Fibroblast of lung (primary cell): ENCODE measurements at places on chromosomes 16 and 17. TPM values are rescaled to one million over a fixed set of nuclear protein-coding genes. Genes with fewer than 3 reads are reported as not detected.

GRCh38 chr17:37368577-37368976 lies 7.2 kb upstream of the C17orf78 start:
- no peaks in the 10 kb centered on the region for H3K4me1 ChIP-seq
- H3K36me3 ChIP-seq = no peaks in the 10 kb centered on the region
- DNase-seq = peak; percentile 58
- H3K27ac ChIP-seq = no peak overlapping the region
- H3K27me3 ChIP-seq = no peaks in the 10 kb centered on the region
- no peak overlapping the region for H3K4me3 ChIP-seq

- H3K4me3 ChIP-seq = no peak overlapping the region
- no peaks in the 10 kb centered on the region for H3K27me3 ChIP-seq
- H3K27ac ChIP-seq = no peak overlapping the region
- H3K4me1 ChIP-seq = no peaks in the 10 kb centered on the region
- no peaks in the 10 kb centered on the region for H3K36me3 ChIP-seq
Observed at GRCh38 chr16:64410306-64410705, 711.6 kb downstream of the CDH11 start.

- H3K4me1 ChIP-seq = peaks cover under 1% of the 10 kb centered on the region
- DNase-seq = no peak
- H3K36me3 ChIP-seq = no peaks in the 10 kb centered on the region
- H3K27ac ChIP-seq = peak overlapping the region; percentile 38
- H3K4me3 ChIP-seq = no peak overlapping the region
Observed at GRCh38 chr17:68391561-68392268, 65.6 kb downstream of the WIPI1 start.

DNA sequence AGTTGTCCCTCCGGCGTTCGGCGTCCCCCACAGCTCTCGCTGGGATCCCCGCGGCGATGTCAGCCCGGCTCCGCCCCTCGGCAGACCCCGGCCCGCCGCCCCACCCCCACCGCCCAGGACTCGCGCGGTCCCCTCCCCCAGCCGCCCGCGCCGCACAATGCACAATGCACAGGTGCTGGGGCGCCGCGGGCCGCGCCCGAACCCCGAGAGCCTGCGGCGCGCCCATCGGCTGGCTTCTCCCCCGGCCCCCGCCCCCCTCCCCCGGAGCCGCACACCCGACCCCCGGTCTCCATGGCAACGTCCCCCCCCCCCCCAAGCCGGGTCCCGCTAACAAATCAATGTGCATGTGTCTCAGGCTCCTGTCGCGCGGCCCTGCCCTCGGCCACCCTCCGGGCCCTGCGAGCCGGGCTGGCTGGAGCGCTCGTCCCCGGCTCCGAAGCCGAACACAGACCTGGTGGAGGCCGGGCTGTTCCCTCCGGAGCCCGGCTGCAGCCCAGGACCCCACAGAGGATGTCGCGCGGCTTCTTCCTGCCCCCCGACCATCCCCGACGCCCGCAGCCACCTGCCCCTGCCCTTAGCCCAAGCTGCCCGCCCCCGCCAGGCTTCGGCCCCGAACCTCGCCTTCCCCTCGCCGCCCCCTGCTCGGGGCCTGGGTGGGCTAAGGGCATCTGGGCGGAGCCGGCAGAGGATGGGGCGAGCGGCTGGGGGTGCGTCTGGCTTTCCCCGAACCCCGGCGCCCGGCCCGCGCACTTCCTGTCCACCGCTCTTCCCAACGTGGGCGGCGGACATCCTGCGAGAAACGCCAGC lies 818 bp upstream of the CBX8 start:
- H3K4me1 ChIP-seq = peaks cover 8% of the 10 kb centered on the region
- H3K36me3 ChIP-seq = peaks cover 6% of the 10 kb centered on the region
- DNase-seq = no peak

DNA sequence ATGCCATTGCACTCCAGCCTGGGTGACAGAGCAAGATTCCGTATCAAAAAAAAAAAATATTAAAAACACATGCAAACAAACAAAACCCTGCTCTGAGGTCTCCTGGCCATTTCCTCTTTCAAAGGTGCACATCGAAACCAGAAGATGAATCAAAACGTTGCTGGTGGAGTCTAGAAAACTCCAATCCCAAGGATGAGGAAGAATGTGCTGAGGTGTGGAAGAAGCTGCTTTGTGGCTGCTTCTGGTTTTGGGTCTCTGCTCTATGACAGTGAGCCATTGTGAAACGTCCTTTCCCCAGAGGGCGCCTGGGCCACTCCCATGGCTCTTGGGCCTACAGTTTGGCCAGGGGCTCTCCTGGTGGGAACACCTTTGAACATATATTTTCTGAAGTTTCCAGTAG lies 112.6 kb downstream of the IRF8 start:
- H3K4me1 ChIP-seq = no peaks in the 10 kb centered on the region
- H3K27me3 ChIP-seq = peaks cover 2% of the 10 kb centered on the region
- no peaks in the 10 kb centered on the region for H3K36me3 ChIP-seq
- no peak overlapping the region for H3K27ac ChIP-seq

GRCh38 chr17:73118951-73119391 lies 26.5 kb upstream of the SLC39A11 start:
- no peak overlapping the region for H3K4me3 ChIP-seq
- no peak for DNase-seq
- no peaks in the 10 kb centered on the region for H3K36me3 ChIP-seq
- no peak overlapping the region for H3K27ac ChIP-seq
- H3K27me3 ChIP-seq = no peaks in the 10 kb centered on the region

- no peaks in the 10 kb centered on the region for H3K27me3 ChIP-seq
- H3K4me1 ChIP-seq = no peaks in the 10 kb centered on the region
- H3K27ac ChIP-seq = no peak overlapping the region
- H3K36me3 ChIP-seq = no peaks in the 10 kb centered on the region
- DNase-seq = no peak
Observed at GRCh38 chr17:82967268-82968032, 112.0 kb upstream of the METRNL start.

- no peak overlapping the region for H3K4me3 ChIP-seq
- no peak for DNase-seq
- H3K27ac ChIP-seq = no peak overlapping the region
- H3K36me3 ChIP-seq = no peaks in the 10 kb centered on the region
- H3K27me3 ChIP-seq = no peaks in the 10 kb centered on the region
- H3K4me1 ChIP-seq = no peaks in the 10 kb centered on the region
Observed at GRCh38 chr16:83554096-83554495, 253.7 kb upstream of the HSBP1 start.

GRCh38 chr16:1731603-1732002 lies 25.6 kb downstream of the MAPK8IP3 start:
- no peak overlapping the region for H3K4me3 ChIP-seq
- H3K27me3 ChIP-seq = no peaks in the 10 kb centered on the region
- no peak for DNase-seq
- no peaks in the 10 kb centered on the region for H3K4me1 ChIP-seq
- H3K27ac ChIP-seq = no peak overlapping the region

- DNase-seq = peak; percentile 76
- H3K27me3 ChIP-seq = no peaks in the 10 kb centered on the region
- peaks cover 7% of the 10 kb centered on the region for H3K4me1 ChIP-seq
Observed at GRCh38 chr16:88315543-88316105, 67.1 kb upstream of the ZNF469 start.

- H3K36me3 ChIP-seq = peaks cover 9% of the 10 kb centered on the region
- H3K4me3 ChIP-seq = peak overlapping the region; percentile 96
- no peaks in the 10 kb centered on the region for H3K27me3 ChIP-seq
- peak; percentile 71 for DNase-seq
Observed at GRCh38 chr17:35243561-35244340, 879 bp downstream of the SLFN5 start.

DNA sequence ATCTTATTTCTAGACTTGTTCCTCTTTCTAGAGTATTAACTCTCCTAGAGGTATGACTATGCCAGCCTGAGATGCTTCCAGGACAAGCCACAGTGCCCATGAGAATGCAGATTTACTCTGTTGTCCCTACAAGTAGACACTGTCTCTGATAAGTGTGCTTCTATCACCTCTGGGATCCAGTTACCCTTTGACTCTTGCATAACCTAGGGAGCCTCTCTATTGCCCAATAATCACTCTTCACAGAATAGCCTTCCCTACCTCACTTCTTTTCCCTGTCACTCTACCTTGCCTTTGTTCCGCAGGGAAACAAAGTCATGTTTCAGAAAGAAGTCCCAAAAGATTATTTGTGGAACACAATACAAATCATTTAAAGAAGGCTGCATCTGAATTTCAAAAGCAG lies 1.6 kb upstream of the KRT34 start:
- no peaks in the 10 kb centered on the region for H3K27me3 ChIP-seq
- no peaks in the 10 kb centered on the region for H3K36me3 ChIP-seq
- no peak for DNase-seq
- no peak overlapping the region for H3K4me3 ChIP-seq

DNA sequence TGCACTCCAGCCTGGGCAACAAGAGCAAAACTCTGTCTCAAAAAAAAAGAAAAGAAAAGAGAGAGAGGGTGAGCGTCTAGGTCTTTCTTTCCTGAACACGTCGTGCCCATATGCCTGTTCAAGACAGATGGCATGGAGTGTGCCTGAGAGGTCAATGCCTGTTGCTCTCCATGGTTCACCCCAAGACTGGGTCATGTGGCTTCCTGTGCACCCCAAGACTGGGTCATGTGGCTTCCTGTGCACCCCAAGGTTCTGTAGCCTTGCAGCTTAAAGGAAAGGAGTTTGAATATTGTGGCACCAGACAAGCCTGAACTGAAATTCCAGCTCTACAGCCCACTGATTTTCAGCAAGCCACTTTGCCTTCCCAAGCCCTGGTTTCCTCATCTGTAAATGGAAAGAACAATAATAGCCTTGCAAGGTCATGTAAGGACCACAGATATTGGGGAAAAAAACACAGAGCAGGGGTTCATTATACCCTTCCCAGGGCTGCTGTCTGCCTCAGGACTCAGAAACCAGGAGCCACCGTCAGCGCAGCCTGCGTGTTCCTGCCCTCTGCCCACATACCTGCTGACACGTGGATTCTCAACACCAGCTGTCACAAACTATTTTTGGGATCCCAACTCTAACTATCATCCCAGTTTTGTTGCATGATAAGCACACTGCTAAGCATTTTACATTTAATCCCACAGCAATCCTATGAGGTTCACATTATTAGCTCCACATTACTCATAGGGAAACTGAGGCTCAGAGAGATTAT lies 18.0 kb upstream of the NAGS start:
- H3K27ac ChIP-seq = no peak overlapping the region
- H3K27me3 ChIP-seq = peaks cover 31% of the 10 kb centered on the region

DNA sequence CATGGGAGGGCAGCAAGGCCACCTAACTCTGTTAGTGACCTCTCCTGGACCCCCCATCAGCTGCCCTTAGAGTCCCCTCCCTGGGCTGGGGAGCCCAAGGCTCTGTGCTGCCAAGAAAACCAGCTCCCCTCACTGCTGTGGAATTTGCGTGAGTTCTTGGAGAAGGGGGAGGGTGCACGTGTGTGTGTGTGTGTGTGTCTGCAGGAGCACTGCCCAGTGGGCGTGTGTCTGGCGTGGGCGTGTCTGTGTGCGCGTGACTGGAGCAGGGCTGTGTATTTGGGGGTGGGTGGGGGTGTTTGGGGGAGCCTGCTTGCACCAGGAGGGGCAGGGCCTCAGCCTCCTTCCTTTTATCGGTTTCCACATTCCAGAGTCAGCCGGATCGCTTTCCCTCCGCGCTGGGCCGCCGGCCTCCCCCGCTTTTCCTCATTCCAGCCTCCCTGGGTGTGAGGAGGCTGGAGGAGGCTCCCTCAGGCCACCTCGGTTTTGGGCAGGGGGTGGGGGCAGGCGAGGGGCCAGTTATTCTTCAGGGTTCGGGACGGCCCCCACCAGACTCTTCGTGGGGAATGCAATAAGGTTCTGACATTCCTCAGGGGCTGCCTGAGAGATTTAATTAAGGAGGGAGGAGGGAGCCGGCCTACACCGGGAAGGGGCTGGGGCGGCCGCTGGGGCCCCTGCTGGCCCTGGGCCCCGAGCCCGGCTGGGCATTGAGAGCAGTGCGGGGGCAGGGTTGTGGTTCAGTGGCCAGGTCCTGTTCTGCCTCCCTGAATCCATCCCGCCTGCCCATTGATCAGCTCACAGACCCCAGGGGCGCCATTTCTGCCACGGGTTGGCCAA lies 2.5 kb downstream of the VASN start:
- H3K27me3 ChIP-seq = no peaks in the 10 kb centered on the region
- peaks cover 13% of the 10 kb centered on the region for H3K36me3 ChIP-seq
- peak; percentile 97 for DNase-seq
- peak overlapping the region; percentile 85 for H3K27ac ChIP-seq
- peaks cover 63% of the 10 kb centered on the region for H3K4me1 ChIP-seq

- no peaks in the 10 kb centered on the region for H3K4me1 ChIP-seq
- peak overlapping the region; percentile 38 for H3K4me3 ChIP-seq
- no peak overlapping the region for H3K27ac ChIP-seq
- no peaks in the 10 kb centered on the region for H3K36me3 ChIP-seq
- peak; percentile 18 for DNase-seq
Observed at GRCh38 chr17:44307387-44308186, 814 bp upstream of the RUNDC3A start.

DNA sequence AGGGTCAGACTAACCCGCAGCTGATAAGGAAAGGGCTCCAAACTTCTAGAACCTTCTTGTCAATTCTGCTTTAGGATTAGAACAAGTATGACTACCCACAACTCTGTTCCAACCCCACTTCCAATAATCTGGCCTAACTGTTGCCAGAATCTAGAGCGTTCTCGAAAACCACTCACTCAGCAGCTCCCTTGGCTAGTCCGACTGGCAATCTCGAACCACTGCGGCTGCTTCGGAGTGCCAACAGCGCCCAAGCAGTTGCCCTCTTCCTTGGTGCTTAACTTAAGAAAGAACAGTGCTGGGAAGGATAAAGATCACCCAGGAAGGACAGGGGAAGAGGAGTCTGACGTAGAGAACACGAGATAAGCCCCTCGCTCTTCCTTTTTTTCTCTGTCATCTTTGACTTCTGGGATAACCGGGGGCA lies 818 bp downstream of the DNAJC7 start:
- H3K4me3 ChIP-seq = peak overlapping the region; percentile 88
- H3K27ac ChIP-seq = peak overlapping the region; percentile 96
- no peaks in the 10 kb centered on the region for H3K36me3 ChIP-seq

GRCh38 chr16:67457611-67458010 lies 23.3 kb downstream of the ATP6V0D1 start:
- no peak for DNase-seq
- peaks cover 7% of the 10 kb centered on the region for H3K36me3 ChIP-seq
- H3K27me3 ChIP-seq = no peaks in the 10 kb centered on the region
- H3K4me1 ChIP-seq = peaks cover 19% of the 10 kb centered on the region

DNA sequence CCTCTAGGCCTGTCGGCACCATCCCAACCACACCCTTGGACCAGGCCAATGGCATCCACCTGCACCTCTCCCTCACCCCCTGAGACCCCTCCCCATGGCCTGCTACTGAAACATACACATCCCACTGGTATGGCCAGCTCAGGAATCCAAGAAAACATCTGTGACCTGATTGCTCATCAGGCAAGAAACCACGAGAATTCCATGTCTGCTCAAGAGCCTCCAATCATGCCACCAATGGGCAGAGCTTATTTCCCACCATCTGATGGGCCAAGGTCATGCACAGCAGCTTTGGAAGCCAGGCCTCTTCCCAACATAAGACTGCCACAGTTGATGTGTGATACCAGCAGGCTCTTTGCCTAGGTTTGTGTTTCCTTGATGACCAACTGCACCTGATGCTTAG lies 190.1 kb downstream of the C16orf78 start:
- H3K4me3 ChIP-seq = no peak overlapping the region
- no peaks in the 10 kb centered on the region for H3K27me3 ChIP-seq
- no peaks in the 10 kb centered on the region for H3K4me1 ChIP-seq

- H3K27ac ChIP-seq = peak overlapping the region; percentile 93
- H3K27me3 ChIP-seq = no peaks in the 10 kb centered on the region
- H3K4me3 ChIP-seq = no peak overlapping the region
- peaks cover 58% of the 10 kb centered on the region for H3K4me1 ChIP-seq
- peaks cover 1% of the 10 kb centered on the region for H3K36me3 ChIP-seq
Observed at GRCh38 chr17:80794281-80795089, 197.2 kb upstream of the CHMP6 start.

Gene PAQR4
- total RNA-seq = 1.0 and 1.5 TPM in 2 replicates

Gene TMIGD1
- not detected in 2 replicates for total RNA-seq

Gene CORO1A
- total RNA-seq = 0.17 and 0.26 TPM in 2 replicates

Gene NHERF2
- total RNA-seq = 16.9 and 21.5 TPM in 2 replicates

Gene MT1E
- 251 and 390 TPM in 2 replicates for total RNA-seq

Gene CLEC18B
- total RNA-seq = 0.77 and 0.83 TPM in 2 replicates

Gene BPTF
- total RNA-seq = 22.6 and 35.8 TPM in 2 replicates

Gene CES5A
- total RNA-seq = not detected in 2 replicates

Gene ITGAX
- under 0.01 TPM in 2 replicates for total RNA-seq
